ENCODE measurements at places on chromosomes 6 and 20.

DNA sequence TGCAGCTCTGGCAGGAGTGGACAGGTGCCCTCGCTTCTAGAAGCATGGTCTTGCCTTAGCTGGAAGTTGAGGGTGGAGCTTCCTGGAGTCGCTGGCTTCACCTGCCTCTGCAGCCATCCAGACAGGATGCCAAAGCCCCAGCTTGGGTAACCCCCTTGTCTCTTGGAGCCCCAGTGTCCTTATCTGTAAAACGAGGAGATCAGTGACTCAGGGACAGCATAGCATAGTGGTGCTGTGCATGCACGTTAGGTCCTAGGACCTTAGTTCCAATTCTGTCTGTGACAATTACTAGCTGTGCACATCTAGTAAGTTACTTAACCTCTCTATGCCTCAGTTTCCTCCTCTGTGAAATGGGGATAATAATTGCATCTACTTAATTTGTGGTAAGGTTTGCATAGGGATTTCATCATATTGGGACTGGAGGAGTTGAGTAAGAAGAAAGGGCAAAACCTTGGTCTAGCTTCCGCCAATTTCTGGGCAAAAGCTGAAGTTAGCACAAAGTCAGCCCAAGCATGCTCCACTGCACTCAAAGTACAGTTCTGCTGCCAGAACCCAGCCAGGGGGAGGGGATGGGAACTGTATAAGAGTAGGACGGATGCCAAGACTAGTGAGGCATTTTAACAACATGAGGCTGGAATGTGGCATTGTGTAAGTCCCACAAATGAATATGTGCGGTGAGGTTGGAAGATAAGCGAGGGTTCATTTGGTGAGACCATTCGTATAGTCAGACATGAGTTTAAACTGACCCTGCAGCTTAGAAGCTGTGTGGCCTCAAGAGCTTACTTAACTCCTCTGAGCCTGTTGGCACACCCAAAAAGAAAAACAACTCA lies 24.5 kb downstream of the TOX2 start:
- DNase-seq: peak; percentile 72

- DNase-seq: peak; percentile 90
Measured at GRCh38 chr20:47464380-47465101, 37.1 kb upstream of the NCOA3 start.

DNA sequence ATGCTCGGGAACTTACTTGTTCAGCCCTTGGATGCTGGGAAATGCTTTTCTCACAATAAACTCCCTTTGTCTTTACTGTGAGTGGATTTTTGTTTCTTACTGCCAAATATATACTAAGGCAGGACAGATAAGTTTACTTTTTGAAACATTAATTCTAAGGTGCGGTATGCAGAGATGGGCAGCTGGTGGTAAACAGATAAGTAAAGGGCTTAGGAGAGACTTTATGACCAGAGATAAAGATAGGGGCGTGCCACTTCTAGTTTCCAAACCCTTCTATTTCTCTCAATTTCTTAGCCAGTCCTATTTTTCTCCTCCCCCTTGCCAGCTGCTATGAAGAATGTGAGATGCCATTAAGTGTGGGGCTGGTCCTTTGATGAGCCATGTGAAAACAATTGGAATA lies 16.3 kb downstream of the SAMD3 start:
- DNase-seq: no peak

DNA sequence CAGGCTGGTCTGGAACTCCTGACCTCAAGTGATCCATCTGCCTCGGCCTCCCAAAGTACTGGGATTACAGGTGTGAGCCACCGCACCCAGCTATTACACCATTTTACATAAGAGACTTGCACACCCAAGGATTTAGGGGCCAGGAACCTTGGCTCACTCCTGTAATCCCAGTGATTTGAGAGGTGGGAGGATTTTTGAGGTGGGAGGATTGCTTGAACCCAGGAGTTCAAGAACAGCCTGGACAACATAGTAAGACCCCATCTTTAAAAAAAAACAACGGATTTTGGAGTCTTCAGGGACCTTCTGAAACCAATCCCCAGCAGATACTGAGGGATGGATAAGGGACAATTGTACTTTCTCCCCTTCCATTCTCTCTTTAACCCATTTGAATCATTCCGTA lies 55.3 kb upstream of the PIM1 start:
- no peak for DNase-seq

GRCh38 chr6:24798740-24799540 lies at the start of gene ARMH2:
Gene ARMH2 (minus strand): TSS chr6:24798917. CDS start chr6:24798857, 60 bp downstream.
- no peak for DNase-seq

DNA sequence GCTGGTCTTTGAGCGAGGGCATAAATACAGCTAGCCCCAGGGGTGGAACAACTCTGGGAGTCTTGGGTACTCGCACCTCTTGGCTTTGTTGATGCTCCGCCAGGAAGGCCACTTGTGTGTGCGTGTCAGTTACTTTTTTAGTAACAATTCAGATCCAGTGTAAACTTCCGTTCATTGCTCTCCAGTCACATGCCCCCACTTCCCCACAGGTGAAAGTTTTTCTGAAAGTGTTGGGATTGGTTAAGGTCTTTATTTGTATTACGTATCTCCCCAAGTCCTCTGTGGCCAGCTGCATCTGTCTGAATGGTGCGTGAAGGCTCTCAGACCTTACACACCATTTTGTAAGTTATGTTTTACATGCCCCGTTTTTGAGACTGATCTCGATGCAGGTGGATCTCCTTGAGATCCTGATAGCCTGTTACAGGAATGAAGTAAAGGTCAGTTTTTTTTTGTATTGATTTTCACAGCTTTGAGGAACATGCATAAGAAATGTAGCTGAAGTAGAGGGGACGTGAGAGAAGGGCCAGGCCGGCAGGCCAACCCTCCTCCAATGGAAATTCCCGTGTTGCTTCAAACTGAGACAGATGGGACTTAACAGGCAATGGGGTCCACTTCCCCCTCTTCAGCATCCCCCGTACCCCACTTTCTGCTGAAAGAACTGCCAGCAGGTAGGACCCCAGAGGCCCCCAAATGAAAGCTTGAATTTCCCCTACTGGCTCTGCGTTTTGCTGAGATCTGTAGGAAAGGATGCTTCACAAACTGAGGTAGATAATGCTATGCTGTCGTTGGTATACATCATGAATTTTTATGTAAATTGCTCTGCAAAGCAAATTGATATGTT lies 19.2 kb downstream of the IRF4 start:
- DNase-seq: no peak

- no peak for DNase-seq
Measured at GRCh38 chr20:44614525-44614924, 32.1 kb downstream of the PKIG start.

- no peak for DNase-seq
Measured at GRCh38 chr20:13418263-13419229, 197.5 kb downstream of the ISM1 start.

- DNase-seq: no peak
Measured at GRCh38 chr20:10718661-10719060, 44.9 kb upstream of the JAG1 start.

GRCh38 chr6:113326781-113327180 lies 530.4 kb upstream of the MARCKS start:
- no peak for DNase-seq

GRCh38 chr6:161094955-161095354 lies 103.4 kb downstream of the MAP3K4 start:
- no peak for DNase-seq

DNA sequence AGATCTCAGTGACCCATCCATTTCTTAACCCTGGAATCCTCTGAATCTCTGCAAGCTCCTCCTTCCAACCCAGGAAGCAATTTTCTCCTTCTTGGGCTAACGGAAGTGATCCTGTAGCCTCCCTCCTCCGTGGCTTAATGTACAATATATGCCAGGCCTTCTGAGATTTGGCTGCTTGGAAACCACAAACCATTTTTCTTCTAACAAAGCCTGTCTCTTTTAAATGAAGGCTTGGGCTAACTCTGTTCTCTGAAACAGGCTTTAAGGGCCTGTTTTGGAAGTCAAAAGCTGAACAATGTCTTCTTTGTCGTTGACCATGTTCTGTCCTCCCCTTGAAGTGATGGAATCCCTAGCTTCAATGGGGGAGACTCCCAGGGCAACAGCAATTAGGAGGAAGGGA lies 14.9 kb downstream of the FYN start:
- DNase-seq: no peak

GRCh38 chr6:74782346-74782745 lies 423.5 kb downstream of the COL12A1 start:
- no peak for DNase-seq

- DNase-seq: no peak
Measured at GRCh38 chr6:7631466-7631865, 41.5 kb downstream of the SNRNP48 start.

GRCh38 chr6:169912266-169913095 lies 161.1 kb downstream of the ERMARD start:
- no peak for DNase-seq

DNA sequence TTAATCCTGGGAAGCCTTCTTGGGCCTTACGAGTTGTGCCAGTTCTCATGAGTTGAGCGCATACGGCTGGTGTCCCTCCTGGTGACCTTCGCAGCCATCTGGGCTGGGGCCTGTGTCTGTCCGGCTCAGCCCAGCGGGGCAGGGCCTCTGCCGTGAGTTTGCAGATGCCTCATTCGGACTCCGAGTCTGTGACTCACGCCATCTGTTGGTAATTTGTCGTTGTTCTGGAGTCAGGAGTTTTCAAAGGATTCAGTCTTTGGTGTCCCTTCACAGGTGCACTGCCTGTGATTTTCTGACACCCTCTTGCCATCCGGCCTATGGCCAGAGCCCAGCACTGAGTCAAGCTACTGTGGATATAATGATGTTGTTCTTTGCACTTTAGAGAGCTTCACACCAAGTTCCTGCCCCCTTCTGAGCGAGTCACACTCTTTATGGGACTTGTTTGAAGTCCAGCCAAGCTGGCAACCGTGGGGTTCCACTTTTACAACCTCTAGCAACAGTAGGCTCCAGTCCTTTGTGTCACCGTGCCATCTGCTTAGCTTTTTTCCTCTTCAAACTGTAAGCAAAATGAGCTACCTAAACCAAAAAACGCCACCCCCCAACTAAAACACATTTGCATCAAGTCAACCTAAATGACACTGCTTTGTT lies 175.6 kb downstream of the AIG1 start:
- no peak for DNase-seq

DNA sequence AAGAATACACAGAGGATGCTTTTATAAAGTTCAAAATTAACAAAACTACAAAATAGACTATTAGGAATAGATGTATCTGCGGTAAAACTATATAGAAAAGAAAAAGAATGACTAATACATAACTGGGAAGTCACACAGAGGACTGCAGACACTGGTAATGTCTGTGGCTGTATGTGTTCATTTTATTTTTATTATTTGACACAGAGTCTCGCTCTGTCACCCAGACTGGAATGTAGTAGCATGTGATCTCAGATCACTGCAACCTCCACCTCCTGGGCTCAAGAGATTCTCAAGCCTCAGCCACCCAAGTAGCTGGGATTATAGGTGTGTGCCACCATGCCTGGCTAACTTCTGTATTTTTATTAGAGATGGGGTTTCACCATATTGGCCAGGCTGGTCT lies 38.9 kb downstream of the ESF1 start:
- DNase-seq: no peak

DNA sequence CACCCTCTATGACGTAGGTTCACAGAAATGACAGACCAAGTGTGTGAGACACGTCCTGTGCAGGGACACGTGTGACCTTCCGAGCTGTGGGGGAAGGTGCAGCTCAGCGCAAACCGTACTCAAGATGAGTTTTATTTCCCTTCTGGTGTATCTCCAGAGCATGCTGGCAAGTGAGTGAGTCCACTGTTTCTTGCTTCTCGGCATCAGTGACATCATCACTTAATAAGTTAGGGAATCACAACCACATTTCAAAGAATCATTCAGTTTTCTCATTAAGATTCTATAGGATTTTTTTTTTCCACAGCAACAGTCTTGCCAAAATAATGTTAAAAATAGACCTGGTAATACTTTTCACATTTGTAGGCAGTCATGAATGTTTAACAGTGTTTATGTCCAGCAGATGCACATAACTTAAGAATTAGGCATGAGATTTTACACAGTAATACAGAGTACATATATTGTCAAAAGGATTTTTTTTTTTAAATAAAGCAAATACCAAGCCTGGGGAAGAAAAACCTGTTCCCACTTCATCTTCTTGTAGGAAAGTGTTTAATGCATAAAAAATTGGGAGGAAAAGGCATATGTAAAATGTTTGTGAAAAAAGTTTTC lies 417.8 kb downstream of the CDC5L start:
- no peak for DNase-seq

- DNase-seq: no peak
Measured at GRCh38 chr6:46757214-46757596, 10.5 kb downstream of the ANKRD66 start.

- no peak for DNase-seq
Measured at GRCh38 chr6:148343047-148343782, 577 bp downstream of the SASH1 start.

- no peak for DNase-seq
Measured at GRCh38 chr6:52545406-52546119, 31.3 kb downstream of the TRAM2 start.

GRCh38 chr20:10079964-10080363 lies 45.2 kb downstream of the ANKEF1 start:
- no peak for DNase-seq

DNA sequence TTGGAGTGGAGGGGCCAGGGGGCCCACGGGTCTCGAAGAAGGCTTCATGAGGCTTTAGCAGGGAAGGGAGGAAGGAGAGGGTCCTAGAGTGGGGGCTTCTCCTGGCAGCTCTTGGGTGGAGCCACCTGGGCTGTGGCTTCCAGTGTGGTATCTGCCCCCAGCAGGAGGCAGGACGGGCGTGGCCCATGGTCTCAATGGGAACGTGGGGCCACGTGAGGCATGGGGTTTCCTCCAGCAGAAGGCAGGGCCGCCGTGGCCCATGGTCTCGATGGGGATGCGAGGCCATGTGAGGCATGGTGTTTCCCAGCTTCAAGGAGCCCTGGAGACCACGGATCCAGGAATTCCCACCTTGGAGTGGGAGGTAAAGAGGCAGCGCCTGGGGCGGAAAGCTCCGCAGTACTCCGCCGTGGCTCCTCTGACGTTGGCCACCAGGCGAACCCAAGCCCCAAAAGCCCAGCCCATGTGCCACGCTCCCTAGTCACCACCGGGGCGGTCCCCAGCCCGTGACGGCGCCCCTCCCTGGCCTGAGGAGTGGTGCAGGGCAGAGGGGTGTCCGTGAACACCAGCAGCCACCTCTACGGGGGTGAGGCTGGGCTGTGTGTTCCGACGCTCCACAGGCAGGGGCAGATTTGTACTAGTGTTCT lies 62.0 kb upstream of the GATA5 start:
- no peak for DNase-seq

DNA sequence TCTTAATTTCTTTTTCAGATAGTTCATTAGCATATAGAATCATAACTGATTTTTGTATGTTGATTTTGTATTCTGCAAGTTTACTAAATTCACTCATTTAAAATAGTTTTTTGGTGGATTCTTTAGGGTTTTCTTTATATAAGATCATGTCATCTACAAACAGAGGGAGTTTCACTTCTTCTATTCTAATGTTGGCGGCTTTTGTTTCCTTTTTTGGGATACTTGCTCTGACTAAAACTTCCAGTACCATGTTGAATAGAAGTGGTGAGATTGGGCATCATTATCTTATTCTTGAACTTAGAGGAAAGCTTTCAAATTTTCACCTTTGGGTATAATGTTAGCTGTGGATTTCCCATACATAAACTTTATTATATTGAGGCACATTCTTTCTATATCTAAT lies 296.9 kb downstream of the BCKDHB start:
- DNase-seq: no peak

- no peak for DNase-seq
Measured at GRCh38 chr6:99431901-99432300, 6.8 kb upstream of the PNISR start.

Measured in right atrium auricular region (tissue), 2 donors.